ENCODE measurements at places on chromosomes 5 and 9.

DNA sequence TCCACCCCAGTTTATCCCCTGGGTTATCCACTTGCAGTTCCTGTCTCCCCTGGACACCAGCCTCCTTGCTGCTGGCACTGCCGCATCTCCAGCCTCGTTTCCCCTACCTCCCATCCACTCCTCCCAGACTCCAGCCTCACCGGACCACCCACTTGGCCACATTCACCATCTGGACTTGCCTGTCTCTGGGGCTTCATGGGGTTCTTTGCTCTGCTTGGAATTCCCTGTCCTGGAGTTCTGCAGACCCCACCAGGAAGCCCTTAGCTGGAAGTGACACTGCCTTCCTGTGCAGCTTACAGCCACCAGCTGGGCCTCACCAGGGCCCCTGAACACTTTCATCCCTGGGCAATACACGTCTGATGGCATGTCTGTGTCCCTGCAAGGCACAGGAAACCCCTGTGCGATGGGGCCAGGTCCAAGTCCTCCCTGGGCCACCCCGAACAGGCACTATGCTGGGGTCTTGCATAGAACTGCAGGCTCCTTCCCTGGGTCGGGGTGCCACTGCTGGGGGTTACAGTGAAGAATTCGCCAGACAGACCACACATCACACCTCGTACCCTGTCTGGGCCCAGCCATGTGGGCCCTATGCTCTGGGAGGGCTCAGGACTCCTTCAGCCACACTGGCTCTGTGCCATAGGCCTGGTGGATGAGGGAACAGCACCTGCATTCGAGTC is 3.0 kb downstream of the FLT4 start:
- DNase-seq, result no peak

DNA sequence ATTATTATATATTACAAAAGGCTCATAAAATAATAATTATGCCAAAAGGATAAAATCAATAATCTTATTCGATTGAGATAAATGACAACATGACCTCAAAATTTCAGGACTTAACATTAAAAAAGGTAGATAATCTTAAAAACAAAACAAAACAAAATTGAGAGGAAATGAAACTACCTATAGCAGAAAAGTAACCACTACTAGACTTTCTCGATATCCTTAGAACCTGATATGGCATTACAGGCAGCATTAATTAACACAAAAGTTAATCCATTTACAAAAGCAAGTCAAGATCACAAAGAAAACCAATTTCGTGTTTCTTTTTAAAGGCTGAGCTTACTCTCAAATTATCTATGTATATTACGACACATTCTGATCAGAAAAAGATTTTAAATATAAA is 29.9 kb downstream of the TMEM161B start:
- no peak for DNase-seq

DNA sequence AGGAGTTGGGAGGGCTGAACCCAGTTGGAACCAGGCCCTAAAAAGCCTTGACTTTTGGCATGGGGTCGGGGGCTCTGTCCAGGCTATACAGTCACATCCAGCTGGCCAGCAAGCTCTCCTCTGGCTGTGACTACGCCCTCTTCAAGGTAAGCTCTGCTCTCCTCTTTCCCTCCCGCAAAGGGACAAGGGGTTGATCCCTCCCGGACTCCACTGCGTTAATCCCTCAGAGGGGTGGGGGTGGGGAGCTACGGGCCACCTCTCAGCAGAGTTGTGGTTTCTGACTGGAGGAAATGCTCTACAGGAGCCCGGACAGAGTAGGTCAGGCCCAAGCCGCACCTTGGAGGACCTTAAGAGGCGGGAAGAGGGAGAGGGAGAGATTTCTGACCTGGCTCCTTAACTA is 3.0 kb upstream of the TSPAN17 start:
- no peak for DNase-seq

GRCh38 chr5:61162832-61163567 is 732 bp upstream of the SMIM15 start:
- no peak for DNase-seq

GRCh38 chr9:92492781-92493401 is 10.6 kb upstream of the ASPN start:
- DNase-seq, result no peak

DNA sequence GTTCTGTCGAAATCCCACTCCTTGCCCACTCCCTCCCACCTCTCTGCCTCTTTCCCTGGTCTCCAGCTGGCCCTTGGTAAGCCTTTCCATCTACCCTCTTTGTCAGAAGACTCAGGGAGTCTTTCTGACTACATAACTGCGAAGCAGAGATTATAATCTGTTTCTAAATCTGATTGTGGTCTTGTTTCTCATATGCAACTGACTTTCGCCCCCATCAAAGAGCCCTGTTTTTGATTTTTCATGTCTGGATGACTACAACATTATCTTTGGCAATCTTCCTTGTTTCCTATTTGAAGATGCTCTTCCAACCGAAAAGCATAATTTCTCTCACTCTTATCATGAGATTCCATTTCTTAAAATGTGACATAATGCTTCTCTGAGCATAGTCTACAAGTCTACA is 218.2 kb upstream of the ADAMTSL1 start:
- DNase-seq, result no peak

DNA sequence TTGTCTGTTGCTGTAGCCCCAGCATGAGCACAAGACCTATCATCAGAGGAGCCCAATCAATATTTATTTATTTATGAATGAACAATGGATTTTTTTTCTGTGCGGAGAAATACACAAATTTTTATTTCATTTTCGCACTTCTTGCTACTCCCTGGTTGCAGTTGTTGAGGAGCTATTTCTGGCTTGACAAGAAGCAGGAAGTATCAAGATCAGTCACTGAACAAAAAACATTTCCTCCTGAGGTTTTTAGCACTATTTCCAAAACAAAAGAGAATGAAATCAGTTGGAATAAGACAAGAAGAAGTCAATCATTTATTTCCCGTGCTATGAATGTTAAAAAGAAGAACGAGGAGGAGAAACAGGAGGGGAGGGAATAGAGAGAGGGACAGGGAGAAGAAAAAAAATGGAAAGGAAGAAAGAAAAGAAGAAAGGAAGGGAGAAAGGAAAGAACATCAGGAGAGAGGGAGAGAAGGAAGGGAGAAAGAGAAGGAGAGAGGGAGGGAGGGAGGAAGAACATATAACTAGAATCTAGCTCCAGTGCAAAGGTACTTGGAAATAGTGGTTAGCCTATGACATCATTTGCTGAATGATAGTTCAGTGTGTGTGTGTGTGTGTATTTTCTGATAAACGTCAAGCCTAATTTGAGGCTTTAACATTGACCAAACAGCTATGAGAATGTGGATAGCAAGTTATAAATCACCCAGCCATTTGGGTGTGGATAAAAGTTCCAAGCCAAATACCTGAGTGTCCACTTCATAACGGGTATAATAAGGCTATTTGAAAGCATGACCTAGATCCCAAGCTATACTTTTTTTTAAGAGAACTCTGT is 586.0 kb downstream of the EBF1 start:
- no peak for DNase-seq

DNA sequence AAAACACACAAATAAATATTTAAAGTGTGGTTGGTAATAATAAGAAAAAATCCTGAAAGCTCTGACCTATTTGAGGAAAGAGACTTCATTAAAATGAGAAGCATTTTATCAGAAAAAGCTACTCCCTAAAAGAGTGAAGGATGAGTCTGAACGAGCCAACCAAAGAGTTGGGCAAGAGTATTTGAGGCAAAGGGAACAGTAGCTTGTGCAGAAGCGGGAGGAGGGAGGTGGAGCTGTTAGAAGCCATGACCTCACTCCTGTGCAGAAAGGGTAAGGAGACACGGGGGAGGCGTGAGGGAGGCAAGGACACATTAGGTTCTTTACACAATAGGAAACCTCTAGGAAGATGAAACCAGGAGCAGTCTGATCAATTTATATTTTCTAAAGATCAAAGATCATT is 29.4 kb downstream of the SH3RF2 start:
- no peak for DNase-seq

DNA sequence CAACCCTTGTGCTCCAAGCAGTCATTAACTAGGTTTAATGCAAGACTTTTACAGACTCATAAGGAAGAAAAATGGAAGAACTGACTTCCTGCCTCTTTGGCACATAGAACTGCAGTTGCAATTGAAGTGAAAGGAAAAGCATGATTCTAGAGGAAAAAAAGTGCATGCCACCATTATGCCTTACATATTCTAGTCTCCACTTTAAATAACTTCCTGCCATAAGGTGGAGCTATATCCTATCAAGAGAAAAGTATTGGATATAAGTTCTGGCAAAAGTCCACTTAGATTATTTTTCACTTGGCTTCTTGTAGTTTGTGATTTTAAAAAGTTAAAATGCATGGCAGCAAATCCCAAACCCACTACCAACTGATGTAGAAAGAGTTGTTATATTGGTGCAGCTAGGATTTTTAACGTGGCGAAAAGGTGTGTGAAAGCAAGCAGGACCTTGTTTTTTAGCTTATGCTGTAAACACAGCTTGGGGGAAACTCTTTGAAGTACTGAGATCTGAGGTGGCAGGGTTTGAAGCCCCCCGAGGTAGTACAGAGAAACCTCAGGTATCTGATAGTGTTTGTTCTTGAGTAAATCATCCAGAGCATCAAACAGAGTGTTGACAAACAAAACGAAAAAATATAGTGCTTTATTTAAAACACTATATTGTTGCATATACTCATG is 117.9 kb downstream of the ANXA1 start:
- no peak for DNase-seq

DNA sequence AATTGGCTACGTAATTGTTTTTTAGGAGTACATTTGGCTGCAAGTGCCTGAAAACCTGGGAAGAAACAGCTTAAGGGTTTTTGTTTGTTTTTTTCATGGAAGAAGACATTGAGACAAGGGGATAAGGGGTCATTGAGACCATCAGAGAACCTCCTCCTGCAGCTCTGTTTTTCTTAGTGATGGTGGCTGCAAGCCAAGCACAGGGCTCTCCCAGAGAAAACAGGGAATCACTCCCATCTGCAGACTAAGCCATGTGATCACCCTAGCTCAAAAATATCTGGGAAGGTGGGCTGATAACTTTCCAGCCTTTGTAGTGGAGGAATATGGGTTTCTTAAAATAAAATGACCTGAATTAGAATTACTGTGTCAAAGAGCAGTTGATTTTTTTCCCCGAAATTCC is 25.1 kb downstream of the PALM2AKAP2 start:
- DNase-seq, result no peak

DNA sequence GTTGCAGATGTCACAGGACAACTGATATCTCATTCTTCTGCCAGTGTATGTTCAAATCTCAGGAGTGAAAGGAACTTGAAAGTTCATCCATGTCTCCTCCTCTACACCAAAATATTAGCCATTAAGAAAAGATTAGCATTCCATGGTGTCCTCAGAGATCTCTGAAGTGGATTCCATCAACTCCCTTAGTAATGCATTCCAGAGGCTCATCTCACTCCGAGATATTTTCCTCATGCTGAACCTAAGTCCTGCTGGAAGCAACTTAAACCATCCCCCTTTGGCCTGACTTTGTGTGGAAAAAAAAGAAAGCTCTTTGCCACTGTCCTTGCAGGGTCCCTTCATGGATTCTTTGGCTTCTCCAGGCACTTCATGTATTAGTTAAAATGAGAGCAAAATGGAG is 155.7 kb upstream of the ZNF462 start:
- DNase-seq, result no peak

- no peak for DNase-seq
Measured at GRCh38 chr5:43649256-43649655, 46.3 kb downstream of the NNT start.

- DNase-seq, result no peak
Measured at GRCh38 chr9:86764671-86765343, 182.5 kb downstream of the GAS1 start.

DNA sequence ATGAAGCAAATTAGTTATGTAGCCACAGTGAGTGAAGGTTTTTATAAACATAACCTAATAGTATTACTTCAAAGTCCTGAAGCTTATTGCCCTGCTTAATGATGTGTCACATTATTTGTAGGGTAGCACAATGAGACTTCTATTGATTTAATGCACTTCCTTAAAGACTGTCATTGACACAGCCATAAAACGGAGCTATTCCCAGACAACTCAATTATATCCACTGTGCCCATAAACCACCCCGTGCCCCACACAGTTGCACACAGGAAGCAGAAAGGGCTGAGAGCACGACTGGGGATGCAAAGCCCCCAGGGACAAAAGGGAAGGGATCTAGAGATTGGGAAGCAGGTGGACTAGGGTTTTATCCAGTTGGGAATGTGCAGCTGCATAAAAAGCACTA is 37.0 kb downstream of the TRIM32 start:
- DNase-seq, result no peak

GRCh38 chr9:116101516-116101915 is 52.1 kb upstream of the PAPPA start:
- DNase-seq, result no peak

DNA sequence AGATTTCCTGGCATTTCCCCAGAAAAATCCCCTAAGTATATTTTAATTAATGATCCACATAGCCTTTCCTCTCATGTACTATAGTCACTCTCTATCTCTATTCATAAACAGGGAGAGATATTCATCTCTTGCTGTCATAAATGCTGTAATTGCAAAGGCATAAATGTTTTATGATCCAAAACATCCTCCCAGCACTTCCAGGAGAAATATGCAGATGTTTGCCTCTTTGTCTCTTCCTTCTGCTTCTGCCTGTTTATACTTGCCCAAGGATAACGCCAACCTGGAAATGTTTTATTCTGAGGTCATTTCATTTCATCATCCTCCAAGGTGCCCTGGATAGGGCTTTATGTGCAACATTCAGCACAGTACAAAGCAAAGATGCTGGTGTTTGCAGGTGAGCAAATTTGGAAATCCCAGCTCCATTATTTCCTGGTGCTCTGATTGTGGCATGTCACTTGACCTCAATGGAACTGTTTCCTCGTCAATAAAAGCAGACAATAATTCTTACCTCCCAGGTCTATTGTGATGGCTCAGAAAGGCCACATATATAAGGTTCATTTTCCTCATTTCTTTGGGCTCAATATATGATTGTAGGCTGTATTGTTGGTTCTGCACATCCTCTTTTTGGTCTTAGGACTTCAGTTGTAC is 6.9 kb downstream of the TNFSF15 start:
- no peak for DNase-seq

DNA sequence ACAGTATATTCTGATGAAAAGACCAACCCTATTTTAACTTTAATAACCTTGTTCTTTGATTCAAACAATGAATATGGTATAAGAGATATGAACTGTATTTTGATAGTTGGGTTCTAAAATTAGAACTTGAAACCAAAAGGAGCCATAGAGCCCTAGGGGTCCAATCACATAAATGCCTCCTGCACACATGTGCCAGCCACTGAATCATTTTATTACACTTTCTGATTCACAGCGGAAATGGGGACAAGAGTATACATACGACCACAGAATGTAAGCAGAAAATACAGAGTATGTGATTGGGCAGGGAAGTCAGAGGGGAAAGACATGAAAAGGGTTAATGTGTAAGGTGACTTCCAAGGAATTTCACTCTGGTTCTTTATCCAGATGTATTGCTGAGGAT is 1000.2 kb downstream of the NR2F1-AS1 start:
- no peak for DNase-seq

DNA sequence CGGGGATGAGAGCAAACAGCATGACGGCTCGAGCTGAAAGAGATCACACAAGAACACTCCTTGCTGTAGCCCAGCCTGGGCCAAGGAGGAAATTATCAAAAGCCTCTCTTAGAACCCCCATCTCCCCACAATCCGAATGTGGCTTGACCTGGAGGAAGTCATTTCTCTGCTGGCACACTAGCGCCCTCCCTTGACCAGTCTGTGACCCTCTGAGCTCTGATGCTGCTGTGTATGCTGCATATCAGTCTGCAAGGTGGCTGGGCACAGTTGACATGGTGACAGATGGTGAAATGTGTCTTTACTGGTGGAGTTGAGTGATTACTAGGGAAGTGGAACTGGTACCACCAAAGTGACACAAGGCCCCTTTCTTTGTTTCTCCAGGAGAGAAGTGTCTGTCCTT is 3.3 kb downstream of the SLC46A2 start:
- no peak for DNase-seq

GRCh38 chr5:156438076-156438475 is 111.1 kb downstream of the SGCD start:
- DNase-seq, result no peak
